Stimulated activated CD8-positive, alpha-beta memory T cell treated with anti-CD3 and anti-CD28 coated beads, Interleukin-15, amount 100 ng/mL, for 48 hours (primary cell): ENCODE measurements at places on chromosomes 1 and 21.

DNA sequence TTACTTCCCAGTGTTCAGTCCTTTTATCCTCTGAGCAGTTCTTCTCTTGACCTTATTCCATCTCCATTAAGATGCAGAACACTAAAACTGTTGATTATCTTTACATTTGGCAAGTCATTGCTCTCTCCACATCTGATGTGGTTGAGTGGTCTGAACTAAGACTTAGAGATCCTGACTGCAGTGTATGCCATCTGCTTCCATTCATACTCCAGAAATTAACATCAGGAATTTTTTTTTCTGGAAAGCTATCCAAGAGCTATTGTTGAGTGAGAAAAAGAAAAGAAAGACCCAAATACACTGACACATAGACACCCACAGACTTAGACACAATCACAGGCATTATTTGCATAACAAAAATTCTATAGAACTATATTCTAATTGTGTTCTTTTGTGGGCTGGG, 3.7 kb upstream of the TRIM62 start:
- DNase-seq = no peak

DNA sequence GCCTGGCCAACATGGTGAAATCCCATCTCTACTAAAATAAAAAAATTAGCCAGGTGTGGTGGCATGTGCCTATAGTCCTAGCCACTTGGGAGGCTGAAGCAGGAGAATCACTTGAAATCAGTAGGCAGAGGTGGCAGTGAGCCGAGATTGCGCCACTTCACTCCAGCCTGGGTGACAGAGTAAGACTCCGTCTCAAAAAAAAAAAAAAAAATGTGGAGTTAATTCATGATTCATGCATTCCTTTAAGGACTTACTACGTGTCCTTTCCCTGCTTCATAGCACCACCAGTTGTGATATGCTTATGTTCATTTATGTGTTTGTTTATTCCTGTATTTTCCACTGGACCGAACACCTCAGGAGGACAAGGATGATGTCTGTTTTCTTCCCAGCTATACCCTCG, 12.7 kb upstream of the PRELP start:
- no peak for DNase-seq

DNA sequence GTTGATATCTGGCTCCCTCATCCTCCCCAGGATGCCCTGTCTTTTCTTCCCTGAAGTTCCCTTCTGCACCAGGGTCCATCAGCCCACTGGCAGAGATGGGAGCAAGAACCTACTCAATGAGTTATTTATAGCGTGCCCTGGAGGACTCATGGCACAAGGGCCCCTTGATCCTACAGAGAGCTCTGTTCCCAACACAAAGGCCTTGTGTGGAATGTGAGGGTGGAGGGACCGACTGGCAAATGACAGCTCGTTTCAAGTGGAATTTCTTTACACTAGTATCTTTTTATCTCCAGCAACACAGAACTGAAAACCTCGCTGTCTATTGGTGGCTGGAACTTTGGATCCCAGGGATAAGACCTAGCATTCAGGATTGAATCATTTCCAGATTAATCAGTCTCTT, 22.4 kb downstream of the CHI3L2 start:
- no peak for DNase-seq

DNA sequence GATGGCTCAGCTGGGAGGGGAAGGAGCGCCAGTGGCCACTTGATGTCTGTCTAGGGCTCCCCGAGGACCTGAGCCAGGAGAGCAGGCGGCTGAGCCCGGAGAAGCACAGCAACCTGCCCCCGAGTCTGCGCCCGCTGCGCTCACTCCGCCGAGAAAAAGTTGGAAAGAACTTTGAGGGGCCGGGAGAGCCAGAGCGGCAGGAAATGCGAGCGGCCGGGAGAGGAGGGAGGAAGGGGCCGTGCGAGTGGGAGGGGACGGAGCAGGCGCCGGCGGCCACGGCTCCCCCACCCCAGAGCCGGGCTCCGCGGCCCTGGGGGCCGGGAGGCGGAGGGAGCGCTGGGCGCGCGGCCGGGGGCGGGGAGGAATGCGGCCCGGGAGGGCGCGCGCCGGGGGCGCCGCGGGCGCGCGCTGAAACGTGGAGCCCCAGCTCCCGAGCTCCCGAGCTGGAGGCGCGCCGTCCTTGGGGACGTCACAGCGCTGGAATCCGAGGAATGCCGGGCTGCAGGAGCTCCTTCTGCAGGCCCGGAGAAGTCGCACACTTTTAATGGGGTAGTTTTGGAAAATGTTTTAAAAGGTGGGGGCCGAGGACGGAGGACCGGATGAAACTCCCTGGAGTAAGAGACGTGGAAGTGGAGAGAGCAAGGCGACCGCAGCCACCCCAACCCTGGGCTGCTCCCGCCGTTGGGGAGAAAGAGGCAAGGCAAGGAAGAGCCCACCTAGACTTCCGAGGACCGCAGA, at the start of gene PTPN14:
Gene PTPN14 (minus strand): TSS at position 167 of the 738 bp plus-strand sequence. CDS start 86,799 bp downstream, outside the sequence.
- no peak for DNase-seq
